IMR-90 (cell line): ENCODE measurements at places on chromosomes 12 and 14.

- DNase-seq = no peak
Observed at GRCh38 chr12:2490831-2491230, 303.9 kb upstream of the FKBP4 start.

DNA sequence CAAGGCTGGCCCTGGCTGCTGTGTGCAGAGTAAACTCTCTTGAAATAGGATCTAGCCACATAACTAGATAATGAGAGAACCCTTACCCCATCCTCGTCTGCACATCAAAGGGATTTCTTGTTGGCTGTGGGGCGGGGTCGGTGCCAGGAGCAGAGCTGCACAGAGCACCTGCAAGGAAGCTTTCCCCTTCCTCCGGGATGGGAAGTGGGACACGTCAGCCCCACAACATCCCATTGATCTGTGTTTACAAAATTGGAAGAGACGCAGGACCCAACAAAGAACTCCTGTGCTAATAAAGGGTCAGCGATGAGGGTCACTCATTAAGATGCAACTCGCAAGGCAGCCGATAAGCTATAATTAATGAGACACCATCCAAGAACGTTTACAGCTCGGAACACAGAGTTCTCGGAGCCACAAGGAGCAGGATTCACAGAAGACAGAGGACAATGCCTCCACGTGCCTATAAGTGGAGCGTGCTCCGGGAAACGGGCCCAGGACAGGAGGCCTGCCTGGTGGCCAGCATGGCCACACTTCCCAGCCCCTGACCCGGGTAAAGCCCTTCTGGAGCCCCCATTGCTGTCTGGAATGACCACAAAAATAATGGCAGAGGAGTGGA, 171.5 kb downstream of the SLC15A4 start:
- DNase-seq = no peak

GRCh38 chr14:49634547-49635334, at the start of gene DNAAF2:
TSS of gene DNAAF2 (minus strand) at chr14:49635244. CDS start at chr14:49635149, 95 bp downstream.
- DNase-seq = peak; percentile 76

GRCh38 chr12:66144791-66145754, 14.5 kb upstream of the LLPH start:
- DNase-seq = peak; percentile 75

DNA sequence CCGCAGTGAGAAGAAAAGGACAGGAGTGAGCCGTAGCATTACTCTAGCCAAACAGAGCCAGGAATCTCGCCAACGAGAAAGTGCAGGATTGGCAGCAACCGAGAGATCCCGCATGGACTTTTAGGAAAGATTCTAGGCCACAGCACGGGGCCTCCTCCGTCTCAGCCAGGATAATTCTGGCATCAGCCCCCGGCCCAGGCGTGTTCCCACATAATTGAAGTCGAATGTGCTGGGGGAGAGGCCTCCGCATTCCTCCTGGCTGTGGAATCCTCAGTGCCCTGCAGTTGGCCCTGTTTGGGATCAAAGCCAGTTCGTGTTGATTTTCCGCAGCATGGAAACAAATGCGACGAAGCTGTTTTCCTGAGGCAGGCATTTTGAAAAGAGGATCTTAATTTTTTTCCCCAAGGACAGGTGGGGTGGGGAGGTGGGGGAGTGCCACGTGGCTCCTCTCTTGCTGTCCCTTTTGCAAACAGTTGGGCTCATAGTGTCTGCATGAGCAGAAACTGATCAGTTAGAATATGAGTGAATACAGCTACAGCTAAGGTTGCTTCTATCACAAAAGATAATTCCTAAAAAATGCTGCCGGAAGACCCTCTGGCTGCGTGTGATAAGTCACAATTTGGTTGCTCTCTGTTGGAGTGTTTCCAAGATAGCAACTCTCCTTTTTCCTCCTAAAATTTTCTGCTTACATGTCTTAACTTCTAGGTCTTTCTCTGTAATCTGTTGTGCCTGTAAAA, 37.3 kb upstream of the ATXN2 start:
- DNase-seq = peak; percentile 54

DNA sequence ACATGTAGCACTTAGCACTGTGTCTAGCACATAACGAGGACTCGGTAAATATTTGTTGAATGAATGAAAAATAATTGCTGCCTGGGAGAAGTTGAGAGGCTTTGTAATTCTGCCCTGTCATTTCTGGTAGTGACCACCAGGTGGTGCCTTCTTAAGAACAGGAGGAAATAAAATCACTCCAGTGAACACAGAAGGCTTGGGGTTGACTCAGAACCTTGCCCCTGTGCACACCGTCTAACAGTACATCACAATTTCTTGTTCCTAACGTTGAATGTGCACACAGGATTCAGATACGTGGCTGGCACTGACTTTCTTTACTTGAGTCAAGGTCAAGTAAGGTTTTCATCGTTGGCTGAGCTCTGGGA, 91.8 kb downstream of the RGS6 start:
- DNase-seq = peak; percentile 21

GRCh38 chr14:104650057-104650980, 39.1 kb upstream of the INF2 start:
- DNase-seq = peak; percentile 31

DNA sequence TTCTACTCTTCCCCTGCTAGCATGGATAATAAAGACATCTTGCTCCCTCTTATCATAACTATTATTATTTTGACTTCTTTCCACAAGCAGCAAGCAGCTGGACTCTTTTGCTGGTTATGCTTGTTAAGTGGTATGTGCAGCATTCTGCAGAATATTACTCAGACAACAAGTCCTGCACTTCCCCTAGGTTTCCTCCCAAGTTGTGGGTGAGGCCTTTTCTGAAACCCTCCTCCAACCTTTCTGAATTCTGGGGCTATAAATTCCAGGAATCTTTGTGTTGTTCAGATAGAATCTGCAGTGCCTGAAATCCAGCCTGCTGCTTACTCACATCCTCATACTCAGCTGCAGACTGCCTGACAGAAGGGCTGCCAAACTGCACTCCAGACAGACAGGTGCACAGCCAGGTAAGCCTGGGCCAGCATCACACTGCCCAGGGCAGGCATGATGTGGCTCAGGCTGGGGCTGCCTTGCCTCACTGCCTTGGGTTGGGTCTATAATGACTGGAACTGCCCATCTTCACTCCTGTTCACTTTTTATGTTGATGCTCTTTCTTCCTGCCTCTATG, 6.2 kb upstream of the DHRS2 start:
- peak; percentile 32 for DNase-seq

DNA sequence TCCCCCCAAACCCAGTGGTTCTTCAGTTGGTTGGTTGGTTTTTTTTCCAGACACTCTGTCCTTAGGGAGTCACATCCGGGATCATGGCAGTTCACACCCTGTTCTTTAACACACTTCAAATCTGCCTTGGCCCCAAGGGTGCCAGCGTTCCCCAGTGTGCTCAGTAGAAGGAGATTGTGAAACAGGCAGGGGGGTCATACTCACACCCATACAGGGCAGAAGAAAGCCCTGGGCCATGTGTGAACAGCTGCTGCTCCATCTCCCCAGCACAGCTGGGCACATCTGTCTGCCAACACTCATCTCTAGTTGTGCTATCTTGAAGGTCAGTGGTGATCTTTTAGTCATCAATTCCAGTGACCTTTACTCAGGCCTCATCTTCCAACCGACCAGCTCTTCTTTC, 64.4 kb upstream of the FUT8 start:
- DNase-seq = no peak

GRCh38 chr14:39499514-39499913, 67.3 kb upstream of the FBXO33 start:
- no peak for DNase-seq

GRCh38 chr14:31936115-31936514, 141.0 kb upstream of the ARHGAP5 start:
- DNase-seq = peak; percentile 15

DNA sequence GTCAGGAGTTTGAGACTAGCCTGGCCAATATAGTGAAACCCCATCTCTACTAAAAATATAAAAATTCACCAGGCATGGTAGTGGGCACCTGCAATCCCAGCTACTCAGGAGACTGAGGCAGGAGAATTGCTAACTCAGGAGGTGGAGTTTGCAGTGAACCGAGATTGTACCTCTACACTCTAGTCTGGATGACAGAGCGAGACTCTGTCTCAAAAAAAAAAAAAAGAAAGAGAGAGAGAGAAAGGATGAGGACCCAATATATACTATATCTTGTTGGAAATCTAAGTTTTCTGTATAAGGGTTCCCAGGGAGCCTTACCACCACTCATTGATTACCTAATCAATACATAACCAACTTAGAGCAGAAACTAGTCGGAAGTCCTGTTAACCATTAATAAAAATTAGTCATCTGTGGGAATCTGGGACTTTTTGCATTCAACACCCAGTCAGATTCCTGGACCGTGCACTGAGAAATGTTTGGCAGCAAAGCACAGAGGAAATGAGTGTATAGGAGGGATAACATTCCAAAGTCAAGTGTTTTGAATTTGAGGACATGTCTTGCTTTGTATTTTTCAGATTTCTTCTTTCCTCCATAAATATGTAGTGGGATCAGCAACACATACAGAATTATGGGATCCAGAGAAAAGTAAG, 44.8 kb upstream of the NR2C1 start:
- peak; percentile 89 for DNase-seq

GRCh38 chr12:2753536-2753935, 41.2 kb upstream of the FKBP4 start:
- DNase-seq = no peak

DNA sequence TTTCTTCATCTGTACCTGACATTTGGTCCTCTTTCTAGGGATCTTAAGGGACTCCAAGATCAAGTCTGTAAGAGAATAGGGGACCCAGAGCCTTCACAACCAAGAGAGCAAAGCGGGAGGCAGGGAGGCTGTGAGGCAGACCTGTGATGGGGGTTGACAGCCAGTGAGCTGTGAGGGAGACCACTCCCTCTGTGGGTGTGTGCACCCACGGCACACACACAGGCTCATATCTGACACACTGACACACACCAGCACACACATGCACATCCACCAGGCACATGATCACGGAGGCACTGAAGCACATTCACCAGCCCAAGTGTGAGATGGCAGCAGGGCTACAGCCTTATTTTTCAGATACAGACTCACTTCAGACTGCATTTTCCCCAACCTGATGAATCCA, 55.2 kb downstream of the SPTB start:
- no peak for DNase-seq

DNA sequence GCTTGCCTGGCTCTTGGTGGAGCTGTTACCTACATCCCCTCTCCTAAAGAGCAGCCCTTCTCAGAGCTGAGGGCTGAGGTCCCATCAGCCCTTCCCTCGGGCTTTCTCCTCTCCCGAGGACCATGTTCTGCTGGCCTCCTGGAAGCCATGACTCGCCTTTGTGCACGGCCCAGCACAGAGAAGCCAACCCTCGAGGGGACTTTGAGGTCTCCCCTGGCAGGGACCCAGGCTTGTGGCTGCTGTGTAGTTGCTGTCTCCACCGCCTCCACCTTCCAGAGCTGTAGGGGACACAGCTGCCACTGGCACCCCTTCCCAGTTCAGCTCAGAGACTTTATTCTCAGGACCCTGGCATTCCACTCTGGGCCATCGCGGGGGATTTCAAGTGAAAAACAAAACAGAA, 22.9 kb upstream of the CCND2 start:
- no peak for DNase-seq

DNA sequence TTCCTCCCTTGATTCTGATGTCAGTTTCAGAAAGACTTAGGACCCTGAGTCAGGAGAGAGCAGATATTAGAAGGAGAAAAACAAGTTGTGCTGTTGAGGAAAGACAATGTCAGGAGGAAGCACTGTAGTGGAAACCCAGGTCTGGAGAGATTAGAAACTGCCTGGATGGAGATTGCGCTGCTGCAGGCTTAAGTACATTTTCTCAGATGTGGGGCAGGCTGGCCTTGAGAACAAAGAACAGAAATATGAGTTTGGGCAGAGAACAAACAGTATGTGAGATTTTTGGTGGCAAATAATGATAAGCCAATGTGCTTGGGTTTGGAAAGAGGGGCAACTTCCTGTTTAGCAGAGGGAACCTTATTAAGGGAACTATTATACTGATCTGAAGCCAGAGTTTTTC, 74.3 kb upstream of the PRMT8 start:
- no peak for DNase-seq

DNA sequence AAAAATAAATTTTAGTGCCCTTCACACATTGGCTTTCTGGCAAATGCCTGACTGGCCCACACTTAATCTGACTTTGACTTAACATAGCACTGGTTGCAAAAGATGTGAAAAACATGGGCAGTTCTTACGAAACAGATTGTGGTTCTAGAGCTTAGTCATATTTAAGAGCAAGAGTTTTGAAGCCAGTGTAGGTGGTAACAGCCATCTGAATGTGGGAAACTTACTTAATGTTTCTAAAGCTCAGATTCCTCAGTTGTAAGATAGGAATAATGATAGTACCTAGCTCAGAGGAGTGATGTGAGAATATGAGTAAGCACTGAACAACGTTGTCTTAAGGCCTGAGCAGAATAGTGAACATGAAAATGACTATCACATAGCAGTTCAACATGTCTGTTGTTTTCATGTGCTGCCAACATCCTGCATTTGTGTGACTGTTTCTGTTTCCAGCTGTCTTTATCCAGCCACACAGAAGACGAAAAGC, 262.7 kb downstream of the SYT1 start:
- DNase-seq = peak; percentile 96

DNA sequence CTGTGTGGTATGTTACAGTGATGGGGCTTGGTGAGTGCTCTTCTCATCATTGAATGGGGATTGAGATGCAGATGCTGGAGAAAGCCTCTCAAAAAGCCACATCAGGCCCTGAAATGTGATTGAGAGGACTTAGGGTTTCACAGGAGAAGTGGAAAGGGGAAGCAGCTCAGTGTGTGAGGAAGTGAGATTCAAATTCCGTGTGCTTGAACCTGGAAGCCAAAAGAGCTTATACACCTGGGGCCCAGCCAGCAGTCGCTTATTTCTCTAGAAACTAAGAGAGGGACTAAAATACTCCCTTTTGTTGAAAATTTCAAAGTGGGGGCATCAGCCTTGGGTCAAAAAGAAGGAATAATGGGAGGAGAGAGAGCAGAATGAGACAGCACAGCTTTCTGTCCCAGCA, 39.1 kb upstream of the GZMB start:
- no peak for DNase-seq

DNA sequence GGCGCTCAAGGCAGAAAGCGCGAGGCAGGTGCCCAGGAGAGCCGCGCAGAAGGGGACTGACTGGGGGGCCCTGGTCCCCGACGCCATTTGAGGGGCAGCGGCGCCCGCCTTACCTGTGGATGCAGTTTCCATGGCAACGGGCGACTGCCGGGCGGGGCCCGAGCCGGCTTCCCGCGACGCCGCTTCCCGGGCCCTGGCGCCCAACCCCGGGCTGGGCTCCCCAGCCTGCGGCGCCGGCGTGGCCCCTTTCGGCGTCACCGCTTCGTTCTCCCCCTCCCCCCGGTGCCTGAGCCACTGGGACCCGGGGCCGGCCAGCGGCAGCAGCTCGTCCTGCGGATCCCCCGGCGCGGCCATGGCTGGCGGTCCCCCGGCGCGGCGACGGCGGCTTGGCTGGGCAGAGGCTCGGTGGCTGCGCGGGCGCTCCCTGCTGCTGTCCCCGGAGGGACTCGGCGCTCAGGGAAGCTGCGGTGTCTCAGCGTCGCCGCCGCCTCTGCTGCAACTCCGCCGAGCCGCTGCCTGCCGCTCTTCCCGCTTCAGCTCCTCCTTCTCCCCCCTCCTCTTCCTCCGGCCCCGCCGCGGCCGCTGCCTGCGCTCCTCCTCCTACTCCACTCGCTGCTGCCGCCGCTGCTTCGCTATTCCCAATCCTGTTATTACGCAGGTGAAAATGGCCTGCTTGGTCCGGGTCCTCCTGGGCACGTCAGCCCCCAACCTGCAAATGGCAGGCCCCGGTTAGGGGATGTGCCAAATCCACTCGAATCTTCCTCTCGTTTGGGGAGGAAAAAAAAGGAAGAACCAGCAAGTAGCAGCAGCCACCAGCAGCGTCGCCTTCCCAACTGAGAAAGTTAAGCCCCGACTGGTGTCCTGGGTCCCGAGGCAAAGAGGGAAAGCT, at the start of gene RTN1:
RTN1 (minus strand) TSS at position 500 of the 889 bp plus-strand sequence; CDS start at position 354, 146 bp downstream.
- DNase-seq = peak; percentile 29
